COLO829 (cell line): ENCODE measurements at places on chromosomes 6 and 20.

DNA sequence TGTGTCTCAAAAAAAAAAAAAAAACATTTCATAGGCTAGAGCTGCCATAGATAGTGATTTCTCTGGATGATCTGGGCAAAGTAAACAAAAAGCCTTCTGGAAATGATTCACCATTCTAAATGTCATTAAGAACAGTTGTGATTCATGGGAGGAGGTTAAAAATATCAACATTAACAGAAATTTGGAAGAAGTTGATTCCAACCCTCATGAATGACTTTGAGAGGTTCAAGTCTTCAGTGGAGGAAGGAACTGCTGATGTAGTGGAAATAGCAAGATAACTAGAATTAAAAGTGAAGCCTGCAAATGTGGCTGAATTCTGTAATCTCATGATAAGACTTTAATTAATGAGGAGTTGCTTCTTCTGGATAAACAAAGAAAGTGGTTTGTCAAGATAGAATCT lies 26.8 kb upstream of the MMP24 start:
- no peak for DNase-seq

GRCh38 chr20:37111926-37112455 lies 16.2 kb upstream of the RBL1 start:
- no peak for DNase-seq

- peak; percentile 68 for DNase-seq
Observed at GRCh38 chr6:131914967-131915751, 36.0 kb downstream of the CCN2 start.

DNA sequence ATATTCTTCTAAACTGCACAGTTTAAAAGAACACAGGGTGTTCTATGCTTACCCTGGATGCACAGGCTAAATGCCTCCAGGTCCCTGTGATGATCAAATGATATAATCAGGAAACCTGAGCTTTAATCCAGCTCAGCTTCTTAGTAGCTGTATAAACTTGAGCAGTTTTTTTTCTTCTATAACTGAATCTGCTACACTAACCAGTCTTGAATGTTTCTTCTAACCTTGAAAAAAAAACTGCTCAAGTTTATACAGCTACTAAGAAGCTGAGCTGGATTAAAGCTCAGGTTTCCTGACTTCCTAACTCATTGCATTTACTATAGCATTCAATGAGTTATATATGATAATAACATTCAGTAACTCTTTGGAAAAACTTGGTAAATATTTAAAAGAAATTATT lies 358.2 kb downstream of the CD109 start:
- no peak for DNase-seq

GRCh38 chr6:119749335-119749734 lies 399.8 kb upstream of the MAN1A1 start:
- no peak for DNase-seq

- DNase-seq: no peak
Observed at GRCh38 chr20:13670160-13670559, 31.4 kb upstream of the TASP1 start.

DNA sequence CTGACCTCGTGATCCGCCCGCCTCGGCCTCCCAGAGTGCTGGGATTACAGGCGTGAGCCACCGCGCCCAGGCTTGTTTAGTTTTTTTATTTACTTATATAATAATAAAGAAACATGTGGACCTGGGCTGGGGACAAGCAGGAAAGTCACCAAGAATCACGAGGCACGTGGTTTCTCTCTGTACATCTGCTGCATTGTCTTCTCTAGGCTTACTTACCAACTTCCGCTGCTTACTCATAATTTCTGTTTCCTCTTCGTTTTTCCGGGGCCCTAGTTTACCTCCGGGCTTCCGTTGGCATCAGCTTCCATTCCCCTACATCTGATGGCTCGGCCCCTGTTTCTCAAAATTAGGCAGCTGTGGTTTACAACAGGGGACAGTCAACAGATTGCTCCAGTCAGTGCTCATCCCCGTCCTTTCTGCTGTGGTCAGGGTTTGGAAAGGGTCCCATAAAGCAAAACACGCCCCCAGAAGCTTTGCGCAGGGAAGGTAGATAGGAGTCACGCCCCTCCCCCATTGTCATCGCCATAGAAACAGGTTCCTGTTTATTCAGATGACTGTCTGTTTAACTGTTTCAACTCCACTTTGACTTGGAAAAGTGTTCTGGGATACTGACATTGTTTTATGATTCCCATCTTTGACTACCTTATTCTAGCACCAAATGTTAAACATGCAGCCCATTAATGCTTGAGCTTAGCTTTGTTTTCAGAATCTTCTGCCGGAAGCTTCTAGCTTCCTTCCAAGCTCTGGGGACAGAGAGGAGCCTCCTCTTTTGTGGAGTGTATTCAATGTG lies 31.9 kb upstream of the TXLNB start:
- no peak for DNase-seq

GRCh38 chr6:34246563-34247391 lies 2.0 kb downstream of the SMIM29 start:
- no peak for DNase-seq

- no peak for DNase-seq
Observed at GRCh38 chr6:76779068-76779467, 684.2 kb downstream of the HTR1B start.

DNA sequence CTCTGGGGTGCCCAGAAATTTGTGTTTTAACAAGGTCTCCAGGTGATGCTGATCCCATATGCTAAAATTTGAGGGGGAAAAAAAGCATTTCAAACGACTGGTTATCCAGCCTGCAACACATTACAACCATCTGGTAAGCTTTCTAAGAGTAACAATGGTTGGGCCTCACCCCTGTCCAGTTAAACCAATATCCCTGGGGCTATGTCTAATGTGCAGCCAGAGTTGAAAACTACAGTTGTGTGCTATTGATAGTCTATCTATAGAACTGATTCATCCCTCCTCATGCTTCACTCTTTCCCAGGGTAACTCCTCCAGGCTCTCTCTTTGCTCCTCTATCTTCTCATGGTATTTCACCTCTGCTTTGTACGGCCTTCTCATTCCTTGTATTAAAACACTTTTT lies 458.3 kb downstream of the MMUT start:
- DNase-seq: no peak

DNA sequence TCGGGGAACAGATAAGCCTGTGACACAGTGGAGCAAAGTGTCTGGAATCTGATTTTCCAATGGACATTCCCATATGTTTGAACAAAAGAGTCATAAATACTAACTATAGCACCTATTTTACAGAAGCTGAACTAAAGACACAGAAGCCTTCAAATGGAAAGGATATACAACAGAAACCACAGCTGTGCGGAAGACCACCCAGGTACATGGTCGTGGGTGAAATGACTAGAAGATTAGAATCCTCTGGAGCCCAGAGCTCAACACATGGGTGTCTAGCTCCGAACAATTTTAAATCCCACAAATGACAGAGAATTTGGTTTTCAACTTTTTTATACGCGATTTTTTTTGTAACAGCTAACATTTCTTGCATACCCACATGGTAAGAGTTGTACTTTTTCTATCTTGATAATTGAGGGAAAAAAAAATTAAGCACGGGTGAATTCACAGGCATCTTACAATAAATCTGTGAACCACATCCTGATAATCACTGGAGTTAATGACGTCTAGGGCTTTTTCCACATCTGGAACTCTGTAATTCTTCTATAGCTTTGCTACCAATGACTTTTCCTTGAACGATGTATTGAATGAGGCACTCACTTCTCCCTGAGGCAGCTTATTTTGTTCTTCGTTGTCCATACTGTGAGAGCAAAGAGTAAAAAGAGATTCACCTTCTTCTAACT lies 271.1 kb upstream of the AGPAT4 start:
- DNase-seq: no peak

GRCh38 chr6:16352258-16352635 lies 113.9 kb downstream of the GMPR start:
- DNase-seq: no peak
